Activated gamma-delta T cell treated with Interleukin-2 at 50 U/mL for 16 hours (primary cell): ENCODE measurements at places on chromosomes 6 and 20.

DNA sequence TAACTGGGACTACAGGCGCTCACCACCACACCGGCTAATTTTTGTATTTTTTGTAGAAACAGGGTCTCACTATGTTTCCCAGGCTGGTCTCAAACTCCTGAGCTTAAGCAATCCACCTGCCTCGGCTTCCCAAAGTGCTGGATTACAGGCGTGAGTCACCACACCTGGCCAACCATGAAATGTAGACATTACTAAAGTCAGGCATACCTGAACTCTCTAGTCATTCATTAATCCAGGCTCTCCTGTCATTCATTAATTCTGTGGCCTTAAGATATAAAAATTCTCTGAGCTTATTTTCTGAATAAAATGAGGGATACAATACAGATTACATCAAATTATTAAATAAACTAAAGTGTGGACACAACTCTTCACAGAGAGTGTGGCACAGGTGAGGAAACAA, 159.7 kb downstream of the GMDS start:
- no peak for DNase-seq

- no peak for DNase-seq
Observed at GRCh38 chr6:22147921-22148776, 148.7 kb downstream of the PRL start.

- DNase-seq: no peak
Observed at GRCh38 chr6:37272834-37273566, 15.1 kb upstream of the TMEM217 start.

- DNase-seq: no peak
Observed at GRCh38 chr6:37122861-37123260, 47.1 kb upstream of the PIM1 start.

DNA sequence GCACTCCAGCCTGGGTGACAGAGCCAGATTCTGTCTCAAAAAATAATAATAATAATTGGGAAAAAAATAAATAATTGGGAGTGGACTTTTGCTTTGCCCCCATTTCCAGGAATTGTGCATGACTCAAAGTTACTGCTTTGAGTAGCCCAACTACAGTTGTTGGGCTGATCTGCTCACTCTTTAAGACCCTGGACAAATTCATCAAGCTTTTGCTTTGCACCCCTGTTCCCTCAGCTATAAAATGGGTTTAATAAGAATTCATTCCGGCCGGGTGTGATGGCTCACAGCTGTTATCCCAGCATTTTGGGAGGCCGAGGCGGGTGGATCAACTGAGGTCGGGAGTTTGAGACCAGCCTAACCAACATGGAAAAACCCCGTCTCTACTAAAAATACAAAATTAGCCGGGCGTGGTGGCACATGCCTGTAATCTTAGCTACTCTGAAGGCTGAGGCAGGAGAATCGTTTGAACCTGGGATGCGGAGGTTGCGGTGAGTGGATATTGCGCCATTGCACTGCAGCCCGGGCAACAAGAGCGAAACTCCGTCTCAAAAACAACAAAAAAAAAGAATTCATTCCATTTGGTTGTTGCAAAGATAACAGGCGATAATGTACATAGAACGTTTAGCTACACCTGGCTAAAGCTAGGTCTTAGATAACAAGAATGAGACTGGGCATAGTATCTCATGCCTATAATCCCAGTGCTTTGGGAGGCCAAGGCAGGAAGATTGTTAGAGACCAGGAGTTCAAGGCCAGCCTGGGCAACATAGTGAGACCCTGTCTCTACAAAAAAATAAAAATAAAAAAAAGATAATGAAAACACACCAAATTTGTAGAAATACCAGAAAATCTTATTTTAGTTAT, 87.9 kb upstream of the ZNF217 start:
- no peak for DNase-seq

DNA sequence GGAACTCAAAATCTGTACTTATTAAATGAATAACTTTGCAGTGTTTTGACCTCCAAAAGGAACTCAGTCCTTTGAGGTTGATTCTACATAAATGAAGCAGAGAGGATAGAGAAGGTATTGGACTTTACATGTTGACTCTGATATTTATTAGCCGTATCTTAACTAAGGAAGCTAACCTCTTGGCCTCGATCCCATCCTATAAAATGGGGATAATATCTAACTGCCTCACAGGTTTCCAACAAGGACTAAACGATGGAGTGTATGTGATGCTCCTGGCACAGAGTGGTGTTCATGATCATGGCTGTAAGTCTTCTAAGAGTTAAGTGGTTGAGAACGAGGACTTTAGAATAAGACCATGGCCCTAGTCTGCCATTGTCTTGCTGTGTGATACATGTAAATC, 24.2 kb upstream of the MAP3K4 start:
- DNase-seq: no peak

DNA sequence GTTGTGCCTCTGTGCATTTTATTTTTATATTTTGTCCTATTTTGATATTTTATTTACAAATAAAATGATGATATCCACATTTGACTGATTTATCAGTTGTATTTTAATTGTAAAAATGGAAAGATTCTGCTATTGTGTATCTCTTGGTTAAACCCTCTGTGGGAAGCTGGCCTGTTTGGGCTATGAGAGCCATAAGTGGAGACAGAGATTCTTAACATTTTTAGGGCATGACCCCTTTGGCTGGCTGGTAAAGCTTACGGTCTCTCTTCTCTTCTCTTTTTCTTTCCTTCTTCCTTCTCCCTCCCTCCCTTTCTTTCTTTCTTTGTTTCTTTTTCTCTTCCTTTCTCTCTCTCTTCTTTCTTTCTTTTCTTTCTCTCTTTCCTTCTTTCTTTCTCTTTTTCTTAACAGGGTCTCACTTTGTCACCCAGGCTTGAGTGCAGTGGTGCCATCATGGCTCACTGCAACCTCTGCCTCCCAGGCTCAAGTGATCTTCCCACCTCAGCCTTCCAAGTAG, 172.3 kb upstream of the CDYL start:
- DNase-seq: no peak

- DNase-seq: no peak
Observed at GRCh38 chr6:168201383-168201782, 118.2 kb downstream of the DACT2 start.
